ENCODE measurements at places on chromosomes 2 and 18.
A peak's percentile ranks its signal among the peaks of the same experiment; 100 is the strongest.

DNA sequence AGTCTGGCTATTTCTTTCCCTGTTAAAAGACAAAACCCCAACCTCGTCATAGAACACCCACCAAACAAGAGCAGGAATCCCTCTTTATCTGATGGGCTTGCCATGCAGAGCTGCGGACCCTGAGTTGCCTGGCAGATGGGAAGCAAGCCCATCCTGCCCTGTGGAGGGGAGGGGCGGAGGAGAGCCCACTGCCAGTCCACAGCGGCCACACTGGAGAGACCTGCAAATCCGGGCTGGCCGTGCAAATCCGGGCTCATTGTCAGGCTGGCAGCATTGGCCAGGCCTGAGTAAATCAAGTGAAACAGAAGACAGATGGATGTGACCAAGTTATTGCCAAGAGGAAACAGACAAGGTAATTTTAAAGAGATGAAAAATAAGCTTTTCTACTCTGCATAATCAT is 22.0 kb downstream of the MYL12B start:
- no peak for DNase-seq

DNA sequence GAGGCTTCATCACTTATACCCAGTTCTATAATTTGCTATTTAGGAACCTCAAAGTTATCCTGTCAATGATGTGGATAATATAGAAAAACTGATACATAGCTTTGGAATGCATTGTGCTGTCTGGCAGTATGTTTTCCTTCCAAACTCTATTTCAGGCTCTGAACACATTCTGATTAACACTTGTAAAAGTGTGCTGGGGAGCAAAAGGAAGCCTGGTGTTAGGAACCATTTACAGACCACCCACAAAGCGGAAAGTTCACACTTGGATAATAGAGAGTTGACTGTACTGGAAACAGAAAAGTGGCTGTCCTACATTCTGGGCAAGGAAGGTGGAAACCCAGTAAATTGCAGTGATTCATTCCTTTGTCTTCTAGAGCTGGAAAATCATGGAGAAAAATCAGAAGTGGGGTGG is 114.5 kb upstream of the ZFP36L2 start:
- no peak for DNase-seq

DNA sequence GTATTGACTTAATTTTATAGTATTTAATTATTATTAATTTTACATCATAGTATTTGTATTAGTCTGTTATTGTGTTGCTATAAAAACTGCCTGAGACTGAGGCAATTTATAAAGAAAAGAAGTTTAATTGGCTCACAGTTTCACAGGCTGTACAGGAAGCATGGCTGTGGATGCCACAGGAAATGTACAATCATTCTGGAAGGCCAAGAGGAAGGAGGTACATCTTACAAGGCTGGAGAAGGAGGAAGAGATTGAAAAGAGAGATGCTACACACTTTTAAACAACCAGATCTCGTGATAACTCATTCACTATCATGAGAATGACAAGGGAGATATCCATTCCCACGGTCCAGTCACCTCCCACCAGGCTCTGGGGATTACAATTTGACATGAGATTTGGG is 2019.4 kb upstream of the PIK3C3 start:
- DNase-seq = no peak

- no peak for DNase-seq
These were observed 3.0 kb downstream of the TMEM37 start for GRCh38 chr2:119434664-119435063.

DNA sequence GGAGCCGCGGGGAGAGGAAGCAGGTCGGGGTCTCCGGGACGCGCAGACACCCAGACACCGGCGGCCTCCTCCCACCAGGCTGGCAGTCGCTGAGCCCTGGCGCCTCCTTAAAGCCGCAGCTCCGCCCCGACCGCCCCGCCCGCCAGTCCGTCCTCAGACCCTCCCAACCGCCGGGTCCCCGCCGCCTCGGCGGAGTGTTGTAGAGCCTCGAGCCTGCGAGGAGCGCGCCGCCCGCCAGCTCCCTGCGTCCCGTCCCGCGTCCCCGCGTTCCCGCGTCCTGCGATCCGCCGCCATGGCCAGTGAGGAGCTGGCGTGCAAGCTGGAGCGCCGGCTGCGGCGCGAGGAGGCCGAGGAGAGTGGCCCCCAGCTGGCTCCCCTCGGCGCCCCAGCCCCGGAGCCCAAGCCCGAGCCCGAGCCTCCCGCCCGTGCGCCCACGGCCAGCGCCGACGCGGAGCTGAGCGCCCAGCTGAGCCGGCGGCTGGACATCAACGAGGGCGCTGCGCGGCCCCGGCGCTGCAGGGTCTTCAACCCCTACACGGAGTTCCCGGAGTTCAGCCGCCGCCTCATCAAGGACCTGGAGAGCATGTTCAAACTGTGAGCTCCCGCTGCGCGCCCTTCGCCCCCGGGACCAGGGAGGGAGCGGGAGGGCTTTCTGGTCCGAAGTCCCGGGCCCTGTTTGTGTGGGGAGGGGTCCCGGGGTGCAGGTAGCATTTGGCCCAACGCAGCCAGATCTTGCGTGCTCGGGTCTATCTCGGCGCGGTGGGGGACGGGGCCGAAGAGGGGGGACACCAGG is at the start of gene EFHD1:
Gene EFHD1 (plus strand): TSS at position 192 of the 793 bp plus-strand sequence. CDS start 101 bp downstream, at position 293.
- DNase-seq = peak; percentile 64

GRCh38 chr2:112229348-112229747 is 25.5 kb downstream of the ZC3H8 start:
- no peak for DNase-seq

DNA sequence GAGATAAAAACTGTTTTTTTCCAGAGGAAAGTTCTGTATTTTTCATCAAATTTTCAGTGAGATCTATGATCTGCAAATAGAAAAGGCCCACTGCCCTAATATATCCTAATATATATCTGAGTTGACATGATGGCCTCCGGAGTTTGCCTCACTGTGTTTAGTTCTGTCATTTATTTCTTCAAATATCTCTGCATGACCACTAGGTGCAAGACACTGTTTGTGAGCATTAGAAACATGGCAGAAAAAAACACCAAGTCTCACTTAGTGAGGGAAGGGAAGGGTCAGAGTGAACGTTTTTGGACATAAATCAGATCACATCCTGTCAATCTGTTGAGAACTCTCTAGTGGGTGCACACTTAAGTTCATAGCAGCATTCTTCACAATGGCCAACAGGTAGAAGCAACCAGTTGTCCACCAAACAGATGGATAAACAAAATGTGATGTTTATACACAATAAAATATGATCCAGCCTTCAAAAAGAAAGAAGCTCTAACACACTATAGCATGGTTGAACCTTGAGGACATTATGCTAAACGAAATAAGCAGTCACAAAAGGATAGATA is 53.4 kb downstream of the SPIRE1 start:
- no peak for DNase-seq

- no peak for DNase-seq
These were observed 108.9 kb upstream of the LGALSL start for GRCh38 chr2:64344999-64345576.

DNA sequence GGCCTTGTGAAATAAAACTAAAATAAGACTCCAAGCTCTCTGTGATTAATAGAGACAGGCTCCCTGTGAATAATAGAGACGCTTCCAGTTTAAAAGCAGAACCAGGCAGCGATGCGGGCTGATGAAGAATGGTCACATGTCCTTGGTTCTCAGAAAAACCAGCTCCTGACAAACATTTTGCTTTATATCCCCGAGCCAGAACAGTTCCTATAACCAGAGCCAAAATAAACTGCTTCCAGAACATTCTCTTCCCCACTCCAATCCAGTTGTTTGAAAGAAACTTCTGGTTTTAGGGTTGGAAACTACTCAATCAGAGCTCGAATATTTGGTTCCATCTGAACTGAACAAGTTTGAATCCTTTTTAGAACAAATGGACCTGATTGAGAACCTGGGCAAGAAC is 213.7 kb downstream of the TSN start:
- no peak for DNase-seq

DNA sequence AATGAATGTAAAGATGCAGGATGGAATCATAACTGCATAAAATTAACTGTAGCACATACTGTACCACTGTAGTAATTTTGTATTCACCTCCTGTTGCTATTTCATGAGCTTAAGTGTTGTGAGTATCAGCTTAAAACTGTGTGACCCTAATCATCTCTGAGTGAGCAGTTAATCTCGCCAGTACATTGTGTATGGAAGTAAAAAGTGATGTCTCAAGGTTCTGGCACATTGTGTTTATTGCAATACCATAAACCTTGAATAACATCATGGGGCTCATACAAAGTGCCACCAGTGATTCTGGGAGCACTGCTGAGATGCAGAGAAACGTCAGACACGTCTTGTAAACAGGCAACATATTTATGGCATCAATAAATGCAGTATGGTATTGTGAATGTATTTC is 124.5 kb downstream of the PMAIP1 start:
- DNase-seq = no peak

DNA sequence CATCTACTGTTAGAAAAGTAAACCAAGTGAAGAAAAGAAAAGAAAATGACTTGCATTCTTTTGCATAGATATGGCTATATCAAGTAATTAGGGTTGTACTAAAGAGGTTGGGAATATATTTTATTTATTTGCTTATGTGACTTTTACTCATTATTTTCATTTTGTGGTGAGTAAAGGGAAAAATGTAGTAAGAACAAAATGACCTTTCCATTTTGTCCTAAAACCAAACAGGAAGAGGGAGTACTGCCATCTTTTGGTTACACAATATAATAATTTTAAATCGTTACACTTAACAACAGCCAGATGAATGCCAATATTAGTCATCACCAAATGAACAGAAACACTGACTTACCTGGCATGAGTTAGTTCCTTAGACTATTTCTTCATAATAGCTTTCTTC is 47.3 kb upstream of the NDUFV2 start:
- DNase-seq = no peak

DNA sequence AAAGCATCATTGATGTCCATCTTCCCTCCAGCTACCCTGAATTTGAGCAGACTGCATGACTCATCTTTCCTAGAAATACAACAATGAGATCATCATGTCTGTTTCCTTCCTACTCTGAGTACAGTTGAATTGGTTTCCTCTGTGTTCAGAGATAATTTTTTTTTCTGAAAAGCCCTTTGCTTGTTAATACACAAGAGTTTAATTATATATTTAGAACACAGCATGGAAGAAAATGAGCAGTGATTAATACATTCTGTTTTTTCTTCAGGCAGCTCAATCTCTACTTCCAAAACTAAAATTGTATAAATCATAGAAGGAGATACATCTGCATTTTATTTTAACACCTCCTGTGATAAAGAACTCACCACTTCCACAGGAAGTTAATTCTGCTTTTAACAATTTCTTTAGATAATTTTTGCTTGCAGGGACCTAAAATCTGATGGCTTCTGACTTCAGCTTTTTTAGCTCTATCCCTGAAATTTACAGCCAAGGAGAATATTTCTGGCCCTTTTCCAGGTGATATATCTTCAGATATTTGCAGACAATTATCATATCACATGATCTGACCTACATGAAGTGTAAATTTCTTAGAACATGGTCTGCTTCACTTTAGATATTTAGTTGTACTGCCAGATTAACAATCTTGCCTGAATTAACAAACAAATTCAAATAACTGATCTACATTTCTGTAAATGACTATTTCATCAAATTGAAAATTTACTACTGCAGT is 249.0 kb downstream of the TRIB2 start:
- DNase-seq = no peak

GRCh38 chr2:30105556-30105955 is 41.3 kb upstream of the YPEL5 start:
- no peak for DNase-seq
